ENCODE measurements at places on chromosomes 1 and 21.

DNA sequence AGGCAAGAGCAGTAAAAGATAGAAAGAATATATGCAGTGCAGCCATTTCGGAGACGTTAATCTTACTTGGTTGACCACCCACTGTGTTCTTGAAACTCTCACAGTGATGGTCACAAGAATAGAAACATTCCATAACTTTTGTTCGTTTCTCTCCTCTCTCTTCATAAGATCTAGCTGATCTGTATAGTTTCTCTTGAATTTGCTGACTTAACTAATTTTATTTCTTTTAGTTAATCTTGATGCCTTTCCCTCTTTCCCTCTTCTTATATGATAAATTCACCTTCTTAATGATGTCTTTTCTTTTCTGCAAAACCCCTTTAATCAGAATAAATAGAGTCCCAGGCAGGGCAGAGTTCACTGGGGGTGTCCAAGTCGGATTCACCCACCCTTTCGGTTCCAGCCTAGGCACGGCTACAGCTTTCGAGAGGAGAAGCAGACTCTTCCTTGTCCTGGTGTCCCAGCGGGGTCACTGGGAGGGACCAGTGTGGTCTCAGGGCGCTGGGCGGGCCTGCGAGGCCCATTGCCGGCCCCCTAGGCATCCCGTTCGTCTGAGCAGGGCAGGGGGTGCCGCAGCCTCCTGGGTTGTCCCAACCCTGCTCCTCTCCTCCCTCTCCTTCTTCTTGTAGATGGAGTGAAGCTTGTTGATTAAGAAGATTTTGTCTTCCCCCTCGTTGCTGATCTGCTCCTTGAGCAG, 39.8 kb downstream of the ZNF691 start:
- no peak for ATAC-seq

- ATAC-seq = no peak
Measured at GRCh38 chr1:248804771-248805681, 20.7 kb downstream of the SH3BP5L start.

GRCh38 chr1:100077531-100077930, 55.2 kb downstream of the SASS6 start:
- no peak for ATAC-seq

DNA sequence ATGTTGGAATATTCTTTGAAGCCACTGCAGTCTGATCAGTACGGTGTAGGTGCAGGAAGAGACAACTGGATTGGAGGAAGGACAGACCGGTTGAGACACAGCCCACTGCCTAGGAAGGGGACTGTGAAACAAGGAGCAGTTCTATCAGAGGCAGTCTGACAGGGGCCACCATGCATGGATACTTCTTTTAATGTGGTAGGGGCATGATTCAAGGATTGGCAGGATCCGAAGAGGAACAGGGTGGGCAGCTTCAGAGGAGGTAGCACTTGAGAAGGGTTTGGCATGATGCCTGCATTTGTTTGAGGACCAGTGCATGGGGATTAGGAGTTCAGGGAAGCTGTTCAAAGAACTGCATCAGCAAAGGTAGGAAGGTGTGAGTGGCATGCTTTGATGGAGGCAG, 167.9 kb downstream of the DYRK1A start:
- no peak for ATAC-seq

GRCh38 chr1:234509457-234510328, 30.7 kb upstream of the TARBP1 start:
- no peak for ATAC-seq

GRCh38 chr1:147218606-147219005, 6.5 kb downstream of the FMO5 start:
- no peak for ATAC-seq

GRCh38 chr1:154145986-154146385, 8.9 kb downstream of the NUP210L start:
- ATAC-seq = no peak

- peak; percentile 59 for ATAC-seq
Measured at GRCh38 chr1:1359308-1359663, 931 bp upstream of the MXRA8 start.

DNA sequence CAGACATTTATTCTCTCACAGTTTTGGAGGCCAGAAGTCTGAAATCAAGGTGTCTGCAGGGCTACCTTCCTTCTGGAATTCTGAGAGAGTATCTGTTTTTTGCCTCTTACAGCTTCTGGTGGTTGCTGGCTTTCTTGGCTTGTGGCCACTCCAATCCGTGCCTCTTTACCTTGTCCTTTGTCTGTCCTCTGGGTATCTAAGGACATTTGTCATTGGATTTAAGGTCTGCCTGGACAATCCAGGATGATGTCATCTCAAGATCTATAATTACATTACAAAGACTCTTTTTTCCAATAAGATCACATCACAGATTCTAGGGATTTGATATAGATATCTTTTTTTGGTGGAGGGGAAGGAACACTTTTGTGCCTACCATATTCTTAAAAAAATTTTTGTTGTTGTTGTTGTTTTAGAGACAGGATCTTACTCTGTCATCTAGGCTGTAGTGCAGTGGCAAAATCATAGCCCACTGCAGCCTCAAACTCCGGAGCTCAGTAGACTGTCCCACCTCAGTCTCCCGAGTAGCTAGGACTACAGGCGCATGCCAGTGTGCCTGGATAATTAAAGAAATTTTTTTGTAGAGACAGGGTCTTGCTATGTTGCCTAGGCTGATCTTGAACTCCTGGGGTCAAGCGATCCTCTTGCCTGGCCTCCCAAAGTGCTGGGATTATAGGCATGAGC, 61.9 kb downstream of the XPR1 start:
- no peak for ATAC-seq

- no peak for ATAC-seq
Measured at GRCh38 chr1:34831721-34832246, 27.8 kb downstream of the SMIM12 start.

DNA sequence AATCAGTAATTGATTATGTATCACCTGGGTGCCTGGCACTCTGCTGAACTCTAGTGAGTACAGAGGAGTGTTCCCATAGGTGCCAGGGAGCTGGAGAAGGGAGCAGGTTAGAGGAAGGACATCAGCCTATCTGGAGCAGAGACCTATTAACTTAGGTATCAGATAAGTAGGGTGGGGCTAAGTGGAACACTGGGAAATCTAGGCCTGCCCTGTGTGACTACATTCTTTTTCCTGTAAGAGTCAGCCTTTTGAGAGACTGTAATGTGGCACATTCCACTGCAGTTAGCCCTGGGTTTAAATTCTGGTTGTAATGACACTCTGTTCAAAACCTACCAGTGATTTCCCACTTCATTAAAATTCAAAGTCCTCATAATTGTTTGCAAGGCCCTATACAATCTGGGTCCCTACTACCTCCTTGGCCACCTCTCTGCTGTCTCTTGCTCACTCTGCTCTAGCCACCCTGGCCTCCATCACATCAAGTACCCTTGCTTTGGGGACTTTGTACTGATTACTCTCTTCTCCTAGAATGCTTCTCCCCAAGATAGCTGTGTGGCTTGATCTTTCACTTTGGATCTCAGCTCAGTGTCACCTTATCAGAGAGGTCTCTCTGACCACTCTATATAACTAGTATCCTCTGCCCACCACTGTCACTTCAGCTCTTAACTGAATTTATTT, 12.9 kb downstream of the STX12 start:
- ATAC-seq = no peak

DNA sequence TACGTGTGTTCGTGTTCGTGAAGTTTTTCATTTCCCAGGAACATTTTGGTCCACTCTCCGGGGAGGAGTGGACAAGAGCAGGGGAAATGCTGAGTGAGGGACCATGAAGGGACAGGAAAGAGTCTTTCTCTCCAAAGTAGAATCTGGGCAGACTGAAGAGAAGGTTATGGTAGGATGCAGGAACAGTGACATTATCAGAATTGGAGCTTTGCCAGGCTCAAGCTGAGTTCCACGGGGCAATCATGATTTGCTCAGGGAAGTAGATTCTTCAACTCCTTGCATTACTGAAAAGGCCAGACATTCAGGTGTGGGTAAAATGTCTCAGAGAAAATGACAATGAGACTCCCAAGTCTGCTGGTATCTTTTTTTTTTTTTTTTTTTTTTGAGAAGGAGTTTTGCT, 16.6 kb downstream of the ATP1A4 start:
- ATAC-seq = no peak

DNA sequence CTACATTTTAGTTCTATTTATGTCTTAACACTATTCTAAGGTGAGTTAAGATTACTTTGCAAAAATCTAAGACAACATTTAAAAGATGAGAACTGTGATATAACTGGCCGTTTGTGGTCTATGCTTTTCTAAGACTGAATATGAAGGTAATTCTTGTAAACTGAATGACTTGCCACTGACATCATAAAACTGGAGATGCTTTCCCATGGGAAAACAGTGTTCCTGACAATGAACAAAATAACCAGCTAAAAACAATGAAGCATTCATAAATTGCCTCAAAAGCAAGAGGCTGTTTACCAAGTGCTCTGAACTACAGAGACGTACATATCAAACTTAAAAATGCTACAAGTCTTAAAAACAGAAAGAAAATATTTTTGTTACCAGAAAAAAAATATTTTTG, 54.7 kb downstream of the APP start:
- ATAC-seq = no peak

DNA sequence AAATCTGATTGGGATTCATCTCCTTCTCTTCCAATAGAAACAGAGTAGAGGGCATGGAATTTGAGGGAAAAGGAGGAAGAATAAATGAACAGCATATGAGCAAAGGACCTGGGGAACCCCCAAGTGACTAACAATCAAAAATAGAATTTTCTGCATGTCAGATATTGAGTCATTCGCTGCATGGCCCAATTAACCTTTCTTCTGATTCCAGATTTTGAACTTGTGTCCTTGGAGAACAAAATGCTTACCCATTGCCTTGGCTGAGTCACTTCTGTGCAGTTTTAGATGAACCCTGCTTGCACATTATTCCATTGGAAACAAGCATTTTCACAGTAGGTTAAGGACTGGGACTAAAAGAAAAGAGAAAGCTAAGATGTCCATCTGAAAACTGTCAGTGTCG, 390.5 kb downstream of the ST6GALNAC3 start:
- ATAC-seq = no peak

GRCh38 chr1:52098139-52098871, 42.2 kb downstream of the BTF3L4 start:
- ATAC-seq = no peak

DNA sequence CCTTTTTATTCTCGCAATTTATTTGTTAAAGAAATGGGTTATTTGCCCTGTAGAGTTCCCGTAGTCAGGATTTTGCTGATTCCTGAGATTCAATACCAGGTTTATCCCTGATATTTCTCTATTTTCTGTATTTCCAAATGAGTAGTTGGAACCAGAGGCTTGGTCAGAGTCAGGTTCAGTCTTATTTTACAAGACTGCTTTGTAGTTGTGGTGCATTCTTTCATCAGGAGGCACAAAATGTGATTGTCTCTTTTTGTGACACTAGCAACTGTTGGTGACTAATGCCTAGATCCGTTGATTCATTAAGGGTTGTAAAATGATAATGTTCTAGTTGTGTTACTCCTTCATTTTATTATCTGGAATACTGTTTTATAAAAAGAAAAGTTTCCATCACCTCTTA, 95.5 kb upstream of the TPTE start:
- ATAC-seq = no peak

DNA sequence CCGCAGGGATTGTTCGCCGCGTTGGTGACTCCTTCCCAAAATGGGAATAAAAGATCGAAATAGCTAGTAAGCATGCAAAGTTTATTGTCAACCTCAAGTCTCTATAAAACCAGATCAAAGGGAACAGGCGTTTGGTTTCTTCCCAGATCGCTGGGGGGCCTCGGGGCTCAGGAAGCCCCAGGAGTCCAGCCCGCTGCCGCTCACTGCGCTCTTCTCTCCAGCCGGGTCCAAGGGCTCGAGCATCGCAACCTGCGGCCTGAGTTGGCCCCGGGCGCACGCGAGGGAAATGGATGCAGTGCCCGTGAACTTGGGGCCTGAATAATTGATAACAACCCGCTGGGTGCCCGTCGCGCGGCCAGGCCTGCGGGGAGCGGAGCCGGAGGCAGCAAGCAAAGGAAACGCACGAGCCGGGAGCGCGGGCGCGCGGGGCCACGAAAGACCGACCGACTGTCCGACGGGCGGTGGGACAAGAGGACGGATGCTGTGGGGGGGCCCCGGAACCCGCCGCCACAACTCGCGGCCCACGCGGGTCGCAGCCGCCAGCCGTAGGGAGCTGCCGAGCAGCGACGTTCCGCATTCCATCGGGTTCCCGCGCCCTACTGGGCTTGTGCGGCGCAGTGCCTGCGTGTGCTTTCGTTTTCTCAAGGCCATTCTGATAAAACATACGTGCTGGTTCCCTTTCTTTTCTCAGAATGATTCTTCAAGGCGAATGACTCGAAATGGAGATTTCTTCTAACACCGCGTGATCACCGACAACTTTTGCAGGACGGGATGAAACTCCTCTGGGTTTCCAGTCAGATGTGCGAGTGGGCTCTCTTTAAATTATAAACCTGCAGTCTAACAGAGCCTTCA, 14.0 kb upstream of the ALX3 start:
- ATAC-seq = peak; percentile 86

DNA sequence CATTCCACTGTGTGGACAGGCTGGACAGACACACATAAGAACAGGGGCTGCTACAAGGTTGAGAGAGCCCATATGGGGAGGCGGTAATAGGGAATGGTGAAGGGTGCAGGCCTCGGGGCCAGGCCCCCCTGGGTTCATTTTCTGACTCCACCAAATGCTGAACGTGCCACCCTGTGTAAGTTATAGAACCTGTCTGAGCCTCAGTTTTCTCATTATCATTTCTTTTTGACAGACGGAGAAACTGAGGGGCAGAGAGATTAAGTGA, 569.5 kb downstream of the PTPRU start:
- ATAC-seq = no peak

DNA sequence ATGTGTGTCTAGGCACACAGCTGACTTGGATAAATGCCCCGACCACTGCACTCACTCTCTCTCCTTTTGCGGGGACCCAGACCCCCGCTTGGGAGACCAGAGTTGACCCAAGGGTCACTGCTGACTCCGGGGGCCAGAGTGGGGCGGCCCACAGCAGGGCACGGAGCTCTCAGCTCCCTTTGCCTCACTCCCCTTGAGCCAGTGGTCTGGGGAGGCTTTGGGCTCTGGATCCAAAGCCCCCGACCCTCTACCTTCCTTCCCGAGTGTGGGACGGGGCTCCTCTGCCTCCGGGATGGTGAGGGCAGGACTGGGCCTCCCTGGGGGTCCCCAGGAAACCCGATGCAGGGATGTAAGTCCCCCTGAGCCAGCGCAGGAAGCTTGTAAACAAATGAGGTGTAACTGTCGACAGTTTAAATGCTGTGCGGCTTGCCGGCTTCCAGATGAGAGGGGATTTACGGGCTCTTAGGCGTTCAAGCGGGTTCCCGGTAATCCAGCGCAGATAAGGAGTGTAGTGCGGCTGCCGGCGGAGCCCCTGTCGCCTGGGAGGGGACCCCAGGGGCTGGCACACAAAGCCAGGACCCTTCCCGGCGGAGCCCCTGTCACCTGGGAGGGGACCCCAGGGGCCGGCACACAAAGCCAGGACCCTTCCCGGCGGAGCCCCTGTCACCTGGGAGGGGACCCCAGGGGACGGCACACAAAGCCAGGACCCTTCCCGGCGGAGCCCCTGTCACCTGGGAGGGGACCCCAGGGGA, 7.4 kb downstream of the ACTRT2 start:
- ATAC-seq = no peak

DNA sequence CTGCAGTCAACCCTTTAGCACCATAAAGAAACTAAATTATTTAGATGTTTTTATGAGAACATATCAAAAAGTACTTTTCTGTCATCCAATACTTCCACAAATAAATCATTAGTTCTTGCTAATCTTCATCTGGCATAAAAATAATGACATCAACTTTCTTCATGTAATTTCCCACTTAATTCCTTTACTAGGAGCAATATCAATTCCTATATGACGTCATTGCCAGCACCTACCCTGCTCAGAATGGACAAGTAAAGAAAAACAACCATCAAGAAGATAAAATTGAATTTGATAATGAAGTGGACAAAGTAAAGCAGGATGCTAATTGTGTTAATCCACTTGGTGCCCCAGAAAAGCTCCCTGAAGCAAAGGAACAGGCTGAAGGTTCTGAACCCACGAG, 116.9 kb downstream of the PTPRC start:
- no peak for ATAC-seq
